ENCODE measurements at places on chromosomes 5 and 9.

DNA sequence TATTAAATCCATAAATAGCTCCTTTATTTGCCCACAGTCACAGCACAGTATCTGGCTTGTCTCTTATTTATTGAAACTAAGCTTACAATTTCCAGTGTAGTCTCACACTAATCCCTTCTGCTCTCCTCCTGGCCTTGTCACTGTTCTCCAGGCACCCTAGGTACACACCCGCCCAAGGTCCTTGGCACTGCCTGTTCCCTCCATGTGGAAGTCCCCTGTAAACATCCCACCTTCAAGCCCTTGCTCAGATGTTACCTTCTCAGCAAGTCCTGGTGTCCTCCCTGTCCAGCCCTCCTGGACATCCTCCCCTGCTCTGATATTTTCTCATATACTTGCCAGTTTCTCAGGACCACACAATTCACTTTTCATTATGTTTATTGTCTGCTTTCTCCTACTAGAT is 44.2 kb upstream of the CFAP157 start:
- no peak for DNase-seq

DNA sequence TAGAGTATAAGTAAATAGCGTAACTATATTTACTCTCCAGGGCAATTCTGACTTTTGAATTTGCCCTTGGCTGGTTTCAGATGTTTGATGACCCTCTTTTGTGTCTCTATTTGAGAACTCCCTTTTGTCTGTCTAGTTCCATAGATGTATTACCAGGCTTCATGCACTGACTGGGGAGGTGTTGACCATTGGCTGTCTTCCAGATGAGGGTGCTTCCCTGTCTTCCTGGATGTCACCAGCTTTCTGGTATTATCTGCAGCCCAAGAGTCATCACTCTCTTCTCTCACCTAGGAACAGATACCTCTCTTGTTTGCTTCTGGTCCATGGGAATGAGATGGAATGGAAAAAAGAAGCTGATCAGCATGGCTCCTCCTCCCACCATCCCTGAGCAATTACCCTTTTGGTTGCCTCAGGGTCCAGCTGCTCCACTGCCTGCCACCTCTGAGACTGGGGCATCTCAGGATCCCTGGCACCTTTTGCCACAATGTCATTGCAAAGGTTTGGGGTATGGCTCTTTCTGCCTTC is 58.7 kb upstream of the TMED7 start:
- no peak for DNase-seq

- no peak for DNase-seq
These were observed 195.3 kb downstream of the CNTLN start for GRCh38 chr9:17330097-17330496.

DNA sequence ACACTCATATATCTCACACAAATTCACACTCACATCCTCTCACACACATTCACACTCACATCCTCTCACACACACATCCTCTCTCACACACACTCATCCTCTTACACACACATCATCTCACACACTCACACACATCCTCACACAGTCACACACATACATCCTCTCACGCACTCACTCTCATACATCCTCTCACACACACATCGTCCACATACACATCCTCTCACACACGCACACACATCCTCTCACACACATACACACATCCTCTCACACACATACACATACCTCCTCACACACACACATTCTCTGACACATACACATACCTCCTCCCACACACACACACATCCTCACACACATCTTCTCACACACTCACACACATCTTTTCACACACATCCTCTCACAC is 129.1 kb upstream of the SLC30A5 start:
- no peak for DNase-seq

GRCh38 chr9:130490981-130491380 is 46.2 kb downstream of the ASS1 start:
- no peak for DNase-seq

- DNase-seq: no peak
These were observed 3.7 kb downstream of the SLC31A2 start for GRCh38 chr9:113154471-113154870.

- DNase-seq: no peak
These were observed 107.3 kb downstream of the ZDHHC21 start for GRCh38 chr9:14585730-14586473.

GRCh38 chr5:40960037-40960436 is 50.7 kb downstream of the C7 start:
- no peak for DNase-seq

DNA sequence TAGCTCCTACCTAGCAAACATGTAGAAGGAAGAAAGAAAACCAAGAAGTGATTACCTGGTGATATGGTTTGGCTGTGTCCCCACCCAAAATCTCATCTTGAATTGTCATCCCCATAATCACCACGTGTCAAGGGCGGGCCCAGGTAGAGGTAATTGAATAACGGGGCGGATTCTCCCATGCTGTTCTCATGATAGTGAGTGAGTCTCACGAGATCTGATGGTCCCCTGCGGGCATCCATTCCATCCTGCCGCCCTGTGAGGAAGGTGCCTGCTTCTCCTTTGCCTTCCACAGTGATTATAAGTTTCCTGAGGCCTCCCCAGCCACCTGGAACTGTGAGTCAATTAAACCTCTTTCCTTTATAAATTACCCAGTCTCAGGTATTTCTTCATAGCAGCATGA is 27.4 kb upstream of the ANKRD34B start:
- no peak for DNase-seq

- DNase-seq: no peak
These were observed 3.9 kb downstream of the FCN2 start for GRCh38 chr9:134884492-134884891.

Measured in NCI-H526 (cell line).